ENCODE measurements at places on chromosomes 1 and 21.
A peak's percentile ranks its signal among the peaks of the same experiment; 100 is the strongest.

DNA sequence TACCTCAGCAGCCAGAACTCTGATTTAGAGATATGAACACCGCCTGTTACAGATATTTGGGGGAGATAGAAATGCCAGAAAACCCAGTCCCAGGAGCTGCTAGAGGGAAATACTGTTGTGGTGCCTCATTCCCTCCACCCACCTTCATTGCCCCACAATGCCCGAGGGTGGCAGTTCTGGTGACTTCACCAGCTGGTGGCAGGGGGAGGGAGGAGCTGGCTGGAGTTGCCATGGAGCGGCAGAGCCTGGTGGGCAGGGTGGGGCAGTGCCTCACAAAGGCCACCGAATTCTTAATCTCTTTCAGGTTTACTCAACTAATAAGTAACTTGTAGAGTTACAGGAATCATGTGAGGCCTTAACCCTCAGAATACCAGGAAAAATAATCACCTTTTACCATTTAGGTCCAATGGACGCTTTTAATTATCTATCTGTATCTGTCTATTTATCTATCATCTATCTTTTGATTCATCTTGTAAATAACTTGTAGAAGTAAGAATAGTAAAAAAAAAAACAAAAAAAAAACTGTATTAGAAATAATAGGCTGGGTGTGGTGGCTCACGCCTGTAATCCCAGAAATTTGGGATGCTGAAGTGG lies 11.7 kb upstream of the S100A11 start:
- DNase-seq = peak; percentile 82

GRCh38 chr1:164983023-164983650 lies 373.4 kb downstream of the LMX1A start:
- no peak for DNase-seq

DNA sequence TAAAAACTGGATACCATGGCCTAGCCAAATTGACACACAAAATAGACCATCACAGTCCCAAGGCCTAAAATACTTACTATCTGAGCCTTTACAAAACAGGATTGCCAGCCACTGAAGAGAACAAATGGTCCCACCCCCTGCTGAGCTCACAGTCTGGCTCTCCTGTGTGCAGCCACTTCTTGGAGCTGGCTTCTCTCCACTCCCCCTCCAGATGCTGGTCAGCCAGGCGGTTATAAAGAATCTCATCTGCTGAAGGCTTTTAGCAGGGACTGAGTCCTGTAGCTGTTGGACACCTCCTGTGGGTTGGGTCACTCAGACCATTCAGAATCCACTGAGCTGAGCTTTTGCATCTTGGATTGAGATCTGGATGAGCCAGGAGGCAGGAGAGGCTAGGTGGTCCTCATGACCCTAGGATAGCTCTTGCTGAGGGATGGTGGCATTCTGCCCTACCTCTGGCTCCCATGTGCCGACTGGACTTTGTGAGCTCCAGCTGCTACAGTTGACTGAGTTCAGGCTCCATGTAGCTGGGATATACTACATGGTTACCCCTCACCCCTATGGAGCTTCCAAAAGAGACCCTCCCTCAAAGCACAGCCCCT lies 16.1 kb downstream of the OXCT2 start:
- DNase-seq = no peak

DNA sequence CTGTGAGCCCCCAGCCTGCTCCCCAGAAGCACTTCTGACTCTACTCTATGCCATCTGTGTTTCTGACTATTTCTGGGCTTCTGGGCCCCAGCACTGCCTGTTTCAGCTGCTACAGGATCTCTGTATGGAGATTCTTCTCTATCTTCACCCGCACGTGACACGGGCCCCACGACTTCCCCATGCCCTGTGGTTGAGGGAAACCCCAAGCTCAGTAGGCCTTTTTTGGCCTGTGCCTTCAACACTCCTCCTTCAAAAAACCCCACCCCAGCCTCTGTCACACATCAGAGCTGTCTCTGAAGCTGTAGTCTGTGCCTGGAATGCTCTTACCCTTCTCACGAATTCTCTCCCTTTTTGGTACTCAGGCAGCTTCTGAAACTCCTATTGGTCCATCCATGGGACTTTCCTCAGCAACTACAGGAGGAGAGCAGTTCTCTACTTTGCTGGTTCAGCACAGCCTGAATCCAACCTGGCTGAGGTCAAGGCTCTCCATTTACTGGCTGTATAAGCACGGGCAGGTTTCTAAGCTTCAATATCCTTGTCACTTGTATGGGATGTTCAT lies 2.0 kb upstream of the NID1 start:
- DNase-seq = no peak

- DNase-seq = no peak
These were observed 80.1 kb upstream of the CD55 start for GRCh38 chr1:207241164-207241934.

DNA sequence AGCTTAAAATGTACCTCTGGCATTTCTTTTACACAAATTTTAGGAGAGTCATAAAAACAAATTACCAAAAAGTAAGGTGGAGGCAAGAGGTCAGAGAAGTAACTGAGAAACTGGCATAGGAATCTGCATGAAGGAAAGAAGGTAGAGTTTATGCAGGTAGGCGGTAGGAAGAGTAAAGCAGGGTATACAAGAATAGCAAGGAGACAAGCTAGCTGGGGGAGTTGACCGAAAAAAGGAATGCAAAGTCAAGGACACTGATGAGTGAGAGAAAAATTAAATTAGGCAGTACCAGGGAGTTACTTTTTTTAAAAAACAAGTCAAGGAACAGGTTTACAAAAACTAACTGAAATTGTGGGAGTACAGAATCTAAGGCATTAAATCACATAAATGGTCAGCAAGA lies 56.0 kb downstream of the FOXJ3 start:
- no peak for DNase-seq

- DNase-seq = no peak
These were observed 12.7 kb downstream of the ADAMTS1 start for GRCh38 chr21:26832546-26832945.

DNA sequence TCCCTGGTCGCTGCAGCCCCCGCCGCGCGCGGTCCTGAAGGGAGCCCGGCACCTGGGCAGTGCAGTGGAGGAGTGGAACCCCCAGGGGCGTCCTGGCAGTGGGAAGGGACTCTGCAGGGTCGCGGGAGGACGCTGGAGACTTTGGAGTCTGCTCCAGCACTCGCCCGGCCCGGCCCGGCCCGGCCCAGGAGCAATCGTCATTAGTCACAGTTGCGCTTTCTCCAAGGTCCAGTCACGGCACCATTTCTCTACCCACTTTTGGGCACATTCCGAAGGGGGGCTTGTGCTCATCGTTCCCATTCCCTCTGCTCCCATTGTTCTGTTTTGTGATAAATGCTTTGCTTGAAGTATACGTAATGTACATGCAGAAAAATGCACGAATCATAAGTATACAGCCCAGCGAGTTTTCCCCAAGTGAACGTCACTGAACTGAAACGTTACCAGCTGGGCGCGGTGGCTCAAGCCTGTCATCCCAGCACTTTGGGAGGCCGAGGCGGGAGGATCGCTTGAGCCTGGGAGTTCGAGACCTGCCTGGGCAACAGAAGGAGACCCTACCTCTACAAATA lies 999 bp downstream of the THAP3 start:
- no peak for DNase-seq

Measured in HS-5 (cell line).